Activated CD4-positive, alpha-beta T cell treated with anti-CD3 and anti-CD28 coated beads, Interleukin-2, amount 50 U/mL, for 24 hours (primary cell): ENCODE measurements at places on chromosomes 2 and 18.

DNA sequence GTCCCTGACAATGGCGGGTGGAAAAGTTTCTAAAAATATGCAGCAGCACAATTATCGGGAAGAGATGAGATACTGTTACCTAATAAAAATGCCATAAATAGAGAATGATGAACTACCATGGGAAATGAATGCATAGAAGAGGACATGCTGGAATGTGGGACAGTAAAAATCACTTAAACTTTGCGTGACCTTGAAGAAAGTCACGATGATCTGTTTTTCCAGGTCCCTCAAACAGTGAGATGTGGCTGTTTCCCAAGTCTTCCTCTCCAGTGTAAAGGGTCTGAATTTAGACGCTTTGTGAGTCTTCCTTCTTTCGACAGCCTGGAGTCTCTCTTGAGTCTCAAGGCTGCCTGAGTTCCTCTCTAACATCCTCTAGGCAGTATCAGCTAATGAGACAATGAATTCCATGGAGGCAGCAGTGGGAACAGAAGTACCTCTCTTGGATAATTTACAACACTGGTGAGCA, 1.4 kb downstream of the CLUL1 start:
- DNase-seq, result no peak

DNA sequence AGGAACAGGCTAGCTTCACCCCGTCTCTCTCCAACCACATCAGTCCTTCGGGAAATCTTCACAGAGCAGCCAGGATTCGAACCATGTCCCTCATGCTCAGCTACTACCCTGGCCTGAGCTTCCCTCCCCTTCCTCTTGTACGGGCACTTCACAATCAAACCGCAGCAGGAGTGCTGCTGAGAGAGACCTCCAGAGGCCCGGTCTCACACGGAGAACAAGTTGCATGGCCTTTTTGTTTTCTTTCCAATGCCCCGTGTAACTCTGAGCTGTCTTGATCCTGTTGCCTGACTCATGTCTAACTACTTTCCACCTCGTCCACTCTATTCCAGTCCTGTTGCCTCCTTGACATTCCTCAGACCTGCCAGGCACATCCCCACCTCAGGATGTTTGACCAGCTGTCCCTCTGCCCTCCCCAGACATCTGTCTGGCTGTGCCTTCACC, 25.4 kb downstream of the FBLN7 start:
- no peak for DNase-seq

- no peak for DNase-seq
These were observed 7.4 kb downstream of the EPAS1 start for GRCh38 chr2:46304635-46305034.

- DNase-seq, result no peak
These were observed 191.6 kb downstream of the TWIST2 start for GRCh38 chr2:239039479-239039861.

GRCh38 chr18:71189581-71189980, 900.7 kb downstream of the SOCS6 start:
- no peak for DNase-seq

GRCh38 chr18:50008306-50008705, 186.6 kb downstream of the MYO5B start:
- no peak for DNase-seq

- DNase-seq, result no peak
These were observed 2.8 kb upstream of the SGO2 start for GRCh38 chr2:200523158-200523557.

- DNase-seq, result no peak
These were observed 391.0 kb downstream of the SOX11 start for GRCh38 chr2:6083136-6083535.

DNA sequence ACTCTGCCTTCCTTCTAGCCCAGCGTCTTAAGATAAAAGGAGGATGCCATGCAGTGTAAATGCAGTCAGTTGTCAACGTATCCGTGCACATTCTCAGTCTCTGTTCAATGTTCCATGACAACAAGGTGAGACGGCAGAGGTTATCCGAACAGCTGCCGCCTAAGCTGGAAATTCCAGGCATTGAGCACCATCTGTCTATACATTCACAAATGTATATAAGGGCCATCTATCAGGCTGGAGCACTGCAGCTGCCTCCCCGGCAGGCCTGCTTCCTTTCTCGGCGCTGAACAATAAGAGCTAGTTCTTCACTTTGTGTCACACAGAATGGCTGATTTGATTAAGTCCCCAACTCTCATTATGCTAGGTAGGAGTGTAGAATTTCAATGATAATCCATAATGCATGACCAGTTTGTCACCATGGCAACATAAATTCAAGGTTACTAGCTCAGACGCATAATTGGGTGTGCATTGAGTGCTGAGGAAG, 282.2 kb upstream of the SOX11 start:
- DNase-seq, result no peak

- no peak for DNase-seq
These were observed 194.8 kb upstream of the GULP1 start for GRCh38 chr2:188096910-188097309.

DNA sequence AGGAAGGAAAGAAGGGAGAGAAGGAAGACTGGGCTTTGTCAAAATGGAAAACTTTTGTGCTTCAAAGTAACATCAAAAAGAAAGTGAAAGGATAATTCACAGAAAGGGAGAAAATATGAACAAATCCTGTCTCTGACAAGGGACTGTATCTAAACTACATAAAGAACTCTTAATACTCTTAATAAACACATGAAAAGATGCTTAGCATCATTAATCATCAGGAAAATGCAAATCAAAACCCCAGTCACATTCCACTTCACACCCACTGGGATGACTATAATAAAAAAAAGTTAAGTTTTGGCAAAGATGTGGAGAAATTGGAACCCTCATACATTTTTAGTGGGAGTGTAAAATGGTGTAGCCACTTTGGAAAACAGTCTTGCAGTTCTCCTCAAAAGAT, 11.8 kb upstream of the ZFP36L2 start:
- DNase-seq, result no peak

DNA sequence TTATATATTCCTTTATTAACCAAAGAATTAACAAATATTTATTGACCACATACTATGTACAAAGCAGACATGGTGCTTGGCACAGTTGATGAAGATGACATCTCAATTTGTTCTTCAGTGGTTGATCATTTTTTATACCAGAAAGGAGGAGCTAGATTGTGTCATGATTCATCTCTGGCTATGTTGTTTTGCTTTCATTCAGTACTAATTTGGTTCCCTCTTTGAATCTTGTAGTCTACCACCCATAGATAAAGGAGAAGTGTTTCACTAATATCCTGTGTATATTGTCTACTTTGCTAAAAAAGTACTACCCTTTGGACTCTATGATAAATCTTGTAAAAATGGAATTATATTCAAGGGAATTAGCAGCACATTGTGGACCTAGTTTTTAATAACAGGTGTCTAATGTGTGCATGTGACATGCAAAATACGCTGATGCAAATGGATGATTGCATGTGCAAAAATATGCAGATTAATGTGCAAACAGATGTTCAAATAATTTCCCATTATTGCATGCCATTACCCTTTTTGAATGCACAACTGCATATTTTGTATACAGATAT, 313.2 kb upstream of the ZEB2 start:
- DNase-seq, result no peak

DNA sequence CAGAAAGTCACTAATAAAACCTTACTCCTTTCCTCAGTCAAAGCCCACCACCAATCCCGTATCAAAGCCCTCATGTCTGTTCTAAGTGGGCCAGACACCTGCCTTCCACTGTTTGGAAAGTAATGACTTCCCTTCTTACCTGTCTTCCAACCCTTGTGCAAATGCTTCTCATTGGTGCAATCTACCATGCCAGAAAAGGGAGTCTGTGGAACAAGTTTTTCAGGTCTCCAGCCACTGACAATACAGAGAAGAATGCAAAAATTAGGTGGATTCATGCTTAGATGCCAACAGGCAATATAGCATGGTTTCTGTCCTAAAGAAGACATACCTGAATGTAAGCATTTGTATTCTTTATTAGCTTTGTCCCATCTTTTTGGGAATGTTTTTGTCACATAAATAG, 1140.6 kb upstream of the LRRTM1 start:
- no peak for DNase-seq

DNA sequence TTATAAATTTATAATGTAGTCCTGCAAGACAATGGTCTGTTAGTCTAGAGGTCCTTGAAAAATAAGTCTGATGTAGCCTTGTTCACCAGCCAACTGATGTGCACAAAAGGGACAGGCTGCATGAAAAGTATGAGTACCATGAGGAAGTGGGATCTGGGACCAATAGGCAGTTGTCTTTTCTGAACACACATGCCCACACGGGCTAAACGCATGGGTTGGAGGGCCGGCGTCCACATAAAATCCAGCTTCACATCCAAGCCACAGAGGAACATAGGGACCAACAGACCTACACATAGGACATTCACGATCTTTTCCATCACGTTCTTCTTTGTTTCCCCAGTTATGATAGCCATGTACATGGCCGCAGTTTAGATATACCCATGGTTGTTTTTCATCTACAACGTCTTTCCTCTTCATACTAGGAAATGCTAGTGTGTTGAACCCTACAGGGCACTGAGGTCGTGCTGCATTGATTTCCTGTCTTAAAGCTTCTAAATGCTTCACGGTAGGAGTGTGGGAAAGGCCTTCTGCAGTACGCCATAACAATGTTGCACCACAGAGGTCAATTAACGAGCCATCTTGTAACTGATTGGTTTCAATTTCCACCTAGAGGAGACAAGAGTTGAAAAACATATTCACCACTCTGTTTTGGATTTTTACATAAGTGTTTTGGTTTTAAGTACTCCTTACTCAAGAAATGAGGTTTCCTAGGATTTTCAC, 49.4 kb downstream of the PELI1 start:
- no peak for DNase-seq

DNA sequence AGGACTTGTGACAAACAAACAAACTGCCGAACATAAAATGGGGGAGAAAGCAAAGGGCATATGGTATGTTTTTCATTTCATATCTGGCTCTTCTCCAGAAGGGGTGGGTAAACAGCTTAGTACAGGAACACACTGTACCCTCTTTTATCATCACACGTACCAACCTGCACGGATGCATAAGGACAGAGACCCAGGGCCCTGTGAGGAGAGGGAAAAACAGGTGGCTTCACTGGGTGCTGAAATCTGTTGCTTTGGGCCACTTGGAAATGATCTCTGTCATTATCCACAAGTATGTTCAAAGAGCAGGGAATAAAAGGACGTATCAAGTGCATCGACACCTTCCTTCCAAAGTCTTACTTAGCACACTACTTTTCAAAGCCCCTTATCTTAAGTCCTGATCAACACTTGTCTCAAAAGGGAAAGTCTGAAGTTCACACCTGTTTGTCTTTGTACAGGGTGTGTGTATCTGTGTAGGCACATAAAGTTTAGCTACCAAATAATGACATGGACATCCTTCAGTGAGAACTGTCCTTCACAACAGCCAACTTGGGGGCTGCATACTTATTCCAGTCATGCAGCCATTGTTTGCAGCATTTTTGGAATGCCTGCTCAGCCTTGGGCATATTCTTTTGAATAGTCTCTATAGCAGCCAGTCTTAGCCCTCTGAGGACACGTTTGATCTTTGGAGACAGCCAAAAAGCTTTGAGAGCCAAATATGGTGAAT, 60.6 kb downstream of the IRS1 start:
- no peak for DNase-seq

DNA sequence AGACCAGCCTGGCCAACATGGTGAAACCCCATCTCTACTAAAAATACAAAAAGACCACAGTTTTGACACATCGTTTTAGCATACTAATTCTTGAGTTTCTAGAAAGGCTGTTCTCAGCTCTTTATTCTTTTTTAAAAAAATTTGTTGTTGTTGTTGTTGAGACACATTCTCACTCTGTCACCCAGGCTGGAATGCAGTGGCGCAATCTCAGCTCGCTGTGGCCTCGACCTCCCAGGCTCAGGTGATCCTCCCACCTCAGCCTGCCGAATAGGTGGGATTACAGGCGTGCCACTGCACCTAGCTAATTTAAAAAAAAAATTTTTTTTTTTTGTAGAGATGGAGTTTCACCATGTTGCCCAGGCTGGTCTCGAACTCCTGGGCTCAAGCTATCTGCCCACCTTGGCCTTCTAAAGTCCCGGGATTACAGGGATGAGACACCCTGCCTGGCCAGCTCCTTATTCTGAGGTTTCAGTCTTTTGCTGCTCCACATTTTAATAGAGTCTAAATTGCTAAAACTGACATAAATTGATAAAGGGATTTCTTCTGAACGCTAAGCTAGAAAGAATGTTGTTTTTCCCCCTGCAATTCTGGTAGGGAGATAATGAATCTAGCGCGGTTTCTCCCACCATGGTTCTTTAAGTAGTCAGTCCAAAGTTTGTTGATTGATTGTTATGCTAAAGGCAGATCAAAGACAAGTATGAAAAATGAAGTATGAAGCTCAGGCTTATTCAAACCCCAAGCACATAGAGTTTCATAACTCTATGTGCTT, 32.6 kb upstream of the CABLES1 start:
- DNase-seq, result no peak

DNA sequence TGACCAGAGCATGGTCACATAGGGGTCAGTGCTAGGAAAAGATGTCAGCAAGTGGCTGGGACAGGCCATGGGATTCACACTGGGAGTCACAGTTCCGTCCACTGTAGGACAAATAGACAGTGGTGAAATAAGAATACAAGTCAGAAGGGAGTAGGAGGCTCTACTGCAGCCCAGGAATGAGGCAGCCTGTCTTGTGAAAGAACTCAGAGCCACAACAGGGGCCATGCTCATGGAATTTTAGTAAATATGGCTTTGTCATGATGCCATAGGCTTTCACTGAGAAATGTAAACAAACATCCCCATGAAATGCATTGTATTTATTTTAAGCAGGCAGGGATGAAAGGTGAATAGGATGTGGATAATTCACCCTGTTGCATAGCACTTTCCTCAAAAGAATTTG, 504.3 kb downstream of the SOX11 start:
- DNase-seq, result no peak

DNA sequence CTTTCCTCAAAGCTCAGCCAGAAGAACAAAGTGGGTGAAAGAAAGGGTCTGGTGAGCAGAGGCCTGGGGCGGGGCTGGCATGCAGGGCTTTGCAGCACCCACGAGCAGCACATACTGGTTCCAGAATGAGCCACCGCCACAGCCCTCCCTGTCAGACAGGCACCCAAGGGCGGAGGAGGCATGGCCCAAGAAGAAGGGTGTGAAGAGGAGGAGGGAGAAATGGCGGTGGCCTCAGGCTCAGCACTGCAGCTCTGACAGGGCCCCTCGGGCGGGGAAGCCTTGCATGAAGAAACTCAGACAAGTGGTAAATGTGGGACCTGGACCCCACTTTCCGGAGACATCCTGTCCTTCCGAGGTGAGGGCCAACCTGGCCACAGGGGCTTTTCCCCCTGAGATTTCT, 15.7 kb downstream of the FAM228A start:
- DNase-seq, result no peak

DNA sequence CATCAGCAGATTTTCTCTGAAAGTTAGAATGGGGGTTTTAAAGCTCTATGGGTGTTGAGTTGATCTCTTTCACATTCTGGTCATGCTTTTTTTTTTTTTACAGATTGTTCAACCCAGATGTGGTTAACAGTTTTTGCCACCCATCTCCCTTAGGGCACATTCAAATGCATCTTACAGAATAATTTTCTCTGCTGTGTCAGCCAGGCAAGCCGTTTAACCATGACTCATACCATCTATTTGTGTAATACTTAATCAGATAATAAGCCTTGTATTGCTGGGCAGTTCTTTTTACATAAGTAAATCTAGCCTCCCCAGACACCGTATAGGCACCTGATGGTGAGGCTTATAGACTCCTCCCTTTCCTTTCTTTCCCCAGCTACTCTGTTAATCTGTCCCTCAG, 62.0 kb downstream of the TGIF1 start:
- DNase-seq, result no peak
